Activated naive CD4-positive, alpha-beta T cell treated with anti-CD3 and anti-CD28 coated beads, Interleukin-2, amount 50 U/mL, for 16 hours (primary cell): ENCODE measurements at places on chromosomes 2 and 18.
A peak's percentile ranks its signal among the peaks of the same experiment; 100 is the strongest.

- DNase-seq, result no peak
Measured at GRCh38 chr2:216426166-216426777, 14.0 kb downstream of the SMARCAL1 start.

DNA sequence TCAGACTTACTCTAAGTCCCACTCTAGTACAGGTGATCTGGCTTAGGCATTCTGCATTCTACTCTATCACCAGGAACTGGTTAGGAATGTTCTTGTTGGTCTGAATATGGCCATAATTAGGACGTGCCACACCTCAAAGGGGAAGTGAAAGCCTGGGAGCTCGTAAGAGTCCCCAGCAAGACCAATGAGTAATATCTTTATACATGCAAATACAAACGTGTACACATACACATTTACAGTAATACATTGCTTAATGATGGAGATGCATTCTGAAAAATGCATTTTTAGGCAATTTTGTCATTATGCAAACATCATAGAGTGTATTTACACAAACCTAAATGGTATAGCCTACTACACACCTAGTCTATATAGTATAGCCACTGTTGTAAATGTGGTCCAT, 19.5 kb upstream of the ERCC3 start:
- no peak for DNase-seq

GRCh38 chr18:50410008-50410407, 35.2 kb downstream of the SKA1 start:
- no peak for DNase-seq

- DNase-seq, result no peak
Measured at GRCh38 chr18:28124131-28125029, 52.5 kb downstream of the CDH2 start.

DNA sequence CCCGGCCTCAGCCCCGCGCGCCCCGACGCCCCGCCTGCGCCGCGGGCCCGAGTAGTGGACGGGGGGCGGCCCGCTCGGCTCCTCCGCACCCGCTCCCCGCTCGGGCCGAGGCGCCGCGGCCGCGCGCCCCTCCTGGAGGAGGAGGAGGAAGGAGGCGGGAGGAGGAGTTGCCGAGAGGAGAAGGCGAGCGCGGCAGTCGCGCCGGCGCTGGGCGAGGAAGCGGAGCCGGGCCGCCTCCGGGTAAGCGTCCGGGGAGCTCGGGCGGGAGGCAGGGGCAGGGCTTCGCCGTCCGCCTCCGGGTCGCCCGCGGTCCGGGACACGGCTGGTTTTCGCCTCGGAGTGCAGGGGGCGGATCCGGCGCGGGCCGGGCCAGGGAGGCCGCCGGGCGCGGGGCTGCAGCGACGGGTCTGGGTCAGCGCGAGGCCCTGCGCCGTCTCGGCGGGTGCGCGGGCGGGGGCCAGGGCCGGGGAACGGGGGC, at the start of gene SOCS6:
Gene SOCS6, plus strand, starts transcription at position 195 of the 478 bp plus-strand sequence. CDS start 35,624 bp downstream, outside the sequence.
- no peak for DNase-seq

DNA sequence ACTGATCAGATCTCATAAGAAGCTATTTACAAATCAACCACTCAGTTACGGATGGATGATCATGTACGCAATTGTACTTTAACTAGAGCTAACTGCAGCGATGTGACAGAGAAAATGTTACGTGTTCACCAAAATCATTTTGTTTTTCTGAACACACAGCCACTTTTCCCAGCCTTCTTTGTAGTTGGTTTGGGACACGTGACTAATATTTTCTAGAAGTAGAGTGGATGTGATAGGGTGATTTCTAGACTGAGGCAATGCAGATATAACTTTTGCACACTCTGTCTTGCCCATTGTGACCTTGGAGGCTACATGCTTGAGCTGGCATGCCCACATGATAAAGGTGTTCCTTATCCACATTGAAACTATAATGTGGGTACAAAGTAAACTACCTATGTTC, 9.9 kb upstream of the SLC9A4 start:
- no peak for DNase-seq

- peak; percentile 76 for DNase-seq
Measured at GRCh38 chr18:58768293-58768974, 96.2 kb upstream of the ZNF532 start.

- DNase-seq, result no peak
Measured at GRCh38 chr2:220127876-220128275, 500.4 kb downstream of the SLC4A3 start.
